Fibroblast of skin of right quadriceps (primary cell): ENCODE measurements at places on chromosomes 13 and 19.

GRCh38 chr13:105602956-105603670 lies 932.3 kb downstream of the EFNB2 start:
- no peak for DNase-seq

DNA sequence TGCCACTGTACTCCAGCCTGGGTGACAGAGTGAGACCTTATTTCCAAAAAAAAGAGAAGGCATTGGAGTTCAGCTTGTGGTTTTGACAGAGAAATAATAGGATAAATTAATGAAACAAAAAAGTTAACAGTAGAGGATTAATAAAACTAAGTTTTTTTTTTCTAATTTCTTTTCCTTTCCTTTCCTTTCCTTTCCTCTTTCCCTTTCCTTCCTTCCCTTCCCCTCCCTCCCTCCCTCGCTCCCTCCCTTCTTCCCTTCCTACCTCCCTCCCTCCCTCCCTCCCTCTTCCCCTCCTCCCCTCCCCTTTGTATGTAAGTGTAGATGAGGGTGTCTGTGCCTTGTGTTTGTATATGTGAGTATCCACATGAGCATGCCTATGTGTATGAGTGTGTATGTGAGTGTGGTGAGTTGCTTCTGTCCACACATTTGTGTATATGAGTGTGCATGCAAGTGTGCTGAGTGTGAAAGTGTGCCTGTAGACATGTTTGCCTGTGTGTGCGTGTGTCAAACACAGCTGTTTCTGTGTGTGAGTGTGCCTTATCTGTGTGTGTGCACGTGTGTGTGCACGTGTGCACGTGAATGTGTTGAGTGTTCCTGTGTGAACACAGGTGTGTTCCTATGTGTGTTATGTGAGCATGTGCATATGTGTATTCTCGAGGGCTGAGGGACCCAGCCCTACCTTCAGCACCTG lies 12.5 kb upstream of the MZF1 start:
- no peak for DNase-seq

DNA sequence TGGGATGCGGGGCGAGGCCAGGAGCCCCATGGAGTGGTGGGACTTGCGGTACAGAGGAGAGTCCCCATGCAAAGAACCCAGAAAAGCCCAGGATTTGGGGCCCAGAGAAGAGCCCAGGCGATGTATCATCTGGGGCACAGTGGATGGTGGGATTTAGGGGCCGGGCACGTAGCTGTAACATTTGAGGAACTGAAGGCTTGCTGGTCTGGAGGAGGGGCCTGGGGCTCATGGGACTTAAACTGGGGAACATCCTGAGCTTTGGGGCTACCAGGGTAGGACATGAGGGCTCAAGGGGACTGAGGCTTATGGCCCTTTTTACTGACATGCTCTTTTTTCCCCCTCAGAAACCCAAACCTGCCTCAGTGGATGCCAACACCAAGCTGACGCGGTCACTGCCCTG lies 13.5 kb downstream of the MED25 start:
- no peak for DNase-seq

DNA sequence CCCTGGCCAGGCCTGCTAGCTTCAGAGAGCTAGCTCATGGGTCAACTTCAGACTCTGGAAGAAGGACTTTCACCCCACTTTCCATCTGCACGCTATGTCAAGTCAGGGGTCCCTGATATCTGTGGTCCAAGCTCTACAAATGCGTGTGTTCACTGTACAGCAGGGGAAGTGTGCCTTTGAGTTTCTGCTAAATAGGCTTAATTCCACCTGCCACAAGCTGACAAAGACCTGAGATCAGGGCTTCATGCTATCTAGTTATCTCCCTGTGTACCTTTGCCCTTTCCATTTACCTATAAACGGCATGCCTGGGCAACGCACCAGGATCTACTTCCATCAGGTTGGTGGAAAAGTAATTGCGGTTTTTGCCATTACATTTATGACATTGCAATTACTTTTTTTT lies 10.7 kb upstream of the SULT2A1 start:
- no peak for DNase-seq

DNA sequence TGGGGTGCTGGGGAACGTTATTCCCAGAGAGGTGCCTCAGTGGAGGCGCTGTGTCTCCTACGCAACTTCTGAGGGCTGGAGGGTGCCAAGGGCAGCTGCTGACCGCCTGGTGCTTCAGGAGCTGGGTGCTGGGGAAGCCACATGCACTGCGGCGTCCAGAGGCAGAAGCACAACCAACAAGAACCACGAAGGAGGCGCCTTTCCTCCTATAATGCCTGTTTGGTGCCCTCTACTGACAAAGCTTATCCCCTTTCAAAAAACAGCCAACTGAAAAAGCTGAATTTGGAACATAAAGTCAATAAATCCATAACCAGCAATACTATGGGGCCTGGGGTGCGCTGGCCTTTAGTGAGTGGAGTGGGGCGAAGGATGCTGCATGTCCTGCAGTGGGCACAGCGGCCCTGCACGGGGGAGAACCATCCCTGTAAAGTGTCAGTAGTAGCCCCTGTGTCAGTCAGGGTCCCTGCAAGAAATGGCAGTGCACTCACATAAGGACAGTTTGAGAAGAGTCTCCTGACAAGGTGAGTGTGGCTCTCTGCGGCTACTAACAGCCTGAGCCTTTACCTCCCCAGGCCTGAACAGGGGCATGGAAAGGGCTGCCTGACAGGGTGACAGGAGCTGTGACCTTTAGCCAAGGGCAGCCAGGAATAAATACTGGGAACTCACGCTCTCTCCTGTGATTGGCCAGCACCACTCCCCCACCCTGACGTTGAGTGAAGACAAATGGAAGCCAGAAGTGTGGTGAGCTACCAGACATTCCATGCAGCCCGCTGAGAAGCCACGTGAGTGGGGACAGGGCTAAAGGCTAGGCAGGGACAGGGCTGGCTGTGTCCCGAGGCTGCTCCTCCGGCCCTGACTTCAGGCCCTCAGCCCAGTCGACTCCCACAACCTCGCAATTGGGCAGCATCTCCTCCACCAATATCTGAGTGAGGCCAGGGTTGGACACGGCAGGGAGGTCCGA lies 4.5 kb upstream of the B3GNT8 start:
- no peak for DNase-seq

- no peak for DNase-seq
Measured at GRCh38 chr19:51372649-51373504, at the start of gene NKG7. TSS of gene NKG7 (minus strand) at chr19:51372654. CDS start at chr19:51372535, 119 bp downstream.

GRCh38 chr13:56850852-56851251 lies 289.9 kb upstream of the PRR20A start:
- DNase-seq = no peak
